Ovary (tissue), 10 donors: ENCODE measurements at places on chromosomes 5 and 9. TPM values are rescaled to one million over a fixed set of nuclear protein-coding genes. Genes with fewer than 3 reads are reported as not detected.

DNA sequence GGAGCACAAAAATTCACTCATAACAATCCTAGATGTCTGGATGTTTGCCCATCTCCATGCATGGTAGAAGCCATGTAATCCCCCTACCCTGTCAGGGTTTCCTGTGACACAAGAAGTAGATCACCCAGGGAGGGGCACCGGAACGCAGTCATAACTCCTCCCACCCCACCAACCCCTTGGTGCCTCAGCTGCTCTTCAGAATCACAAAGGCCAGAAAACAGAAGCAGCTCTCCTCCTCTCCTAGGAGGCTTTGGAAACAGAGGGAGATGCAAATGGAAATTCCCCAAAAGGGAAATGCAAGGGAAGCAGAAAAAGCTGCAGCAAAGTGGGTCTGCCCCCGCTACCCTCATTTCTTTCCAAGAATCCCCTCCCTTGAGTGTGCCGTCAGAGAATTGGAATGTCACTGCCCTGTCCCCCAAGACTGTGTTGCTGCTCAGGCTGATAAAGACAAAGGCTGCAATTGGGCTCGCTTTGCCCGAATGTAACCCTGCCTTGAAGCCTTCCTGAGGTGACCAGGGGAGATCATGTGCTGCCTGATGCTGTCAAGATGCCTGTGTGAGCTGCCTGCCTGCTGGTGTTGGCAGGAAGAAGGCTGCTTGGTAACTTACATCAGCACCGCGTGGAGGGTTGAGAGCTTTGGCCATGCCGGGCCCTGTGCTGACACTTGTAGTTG lies 65.5 kb upstream of the ABCA1 start:
- peak; percentile 32 for DNase-seq

- no peak for DNase-seq
Measured at GRCh38 chr9:121637713-121638220, 13.7 kb upstream of the DAB2IP start.

OR2V2 gene
- not detected for total RNA-seq

DNA sequence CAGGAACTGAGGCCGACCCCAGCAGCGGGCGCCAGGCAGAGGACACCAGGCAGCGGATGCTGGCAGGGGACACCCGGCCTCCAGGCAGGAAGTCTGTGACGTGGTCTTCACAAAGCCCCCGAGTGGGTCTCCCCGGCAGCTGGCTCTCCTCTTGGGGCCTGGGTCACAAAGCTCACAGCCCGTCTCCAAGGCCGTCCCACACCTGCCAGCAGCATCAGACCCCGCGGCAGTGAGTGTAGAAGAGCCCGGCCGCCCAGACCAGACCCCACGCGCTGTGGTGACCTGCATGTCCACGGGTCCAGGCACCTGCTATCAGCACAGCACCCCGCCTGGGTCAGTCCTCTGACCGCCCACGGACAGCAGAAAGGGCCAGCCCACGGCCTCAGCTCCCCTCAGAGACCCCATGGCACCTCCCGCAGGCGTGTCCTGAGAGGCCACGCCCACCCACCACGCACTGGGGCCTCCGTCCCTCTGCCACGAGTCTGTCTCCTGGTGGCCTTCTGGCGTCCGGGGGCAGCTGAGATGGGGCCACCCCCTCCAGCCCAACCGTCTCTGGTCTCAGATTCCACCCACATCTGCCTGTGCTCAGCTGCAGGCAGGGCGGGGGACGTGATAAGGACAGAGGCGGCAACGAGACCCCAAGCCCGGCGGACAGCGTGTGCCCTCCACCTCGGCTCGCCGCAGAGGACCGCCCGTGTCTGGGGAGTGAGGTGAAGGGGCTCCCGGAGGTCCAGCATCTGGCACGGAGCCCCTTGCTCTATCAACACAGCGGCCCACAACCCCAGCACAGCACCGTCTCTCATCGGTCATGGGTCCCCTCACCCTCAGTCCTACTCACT lies 34.2 kb downstream of the EXD3 start:
- no peak for DNase-seq

DNA sequence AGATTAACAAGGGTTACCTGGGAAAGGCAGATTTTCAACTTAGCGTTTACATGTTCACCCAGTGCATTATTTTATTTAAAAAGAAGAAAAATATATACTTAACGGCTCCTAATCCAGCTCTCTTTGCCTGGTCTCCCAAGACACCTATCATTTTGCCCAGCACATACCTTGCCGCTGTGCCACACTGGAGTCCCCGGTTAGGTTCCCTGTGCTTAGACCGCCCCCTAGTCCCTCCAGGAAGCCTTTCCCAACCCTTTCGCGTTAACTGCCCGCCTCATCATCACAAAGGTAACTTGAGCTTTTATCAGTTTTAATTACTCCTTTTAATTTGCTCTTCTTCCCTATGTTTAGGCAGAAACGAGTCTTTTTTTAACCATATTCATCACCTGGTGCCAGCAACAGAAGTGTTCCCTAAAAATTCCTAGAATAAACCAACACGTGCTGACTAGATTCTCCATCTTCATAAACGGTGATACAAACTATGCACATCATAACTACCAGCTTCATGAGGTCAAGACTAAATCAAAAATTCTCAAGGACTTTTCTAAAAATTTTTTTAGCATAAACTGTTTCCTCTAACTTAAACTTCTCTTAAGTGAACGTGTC lies 19.7 kb downstream of the DNAJA1 start:
- DNase-seq = no peak
